Cerebellar cortex (tissue), 1 donor: ENCODE measurements at places on chromosomes 7 and 10.

DNA sequence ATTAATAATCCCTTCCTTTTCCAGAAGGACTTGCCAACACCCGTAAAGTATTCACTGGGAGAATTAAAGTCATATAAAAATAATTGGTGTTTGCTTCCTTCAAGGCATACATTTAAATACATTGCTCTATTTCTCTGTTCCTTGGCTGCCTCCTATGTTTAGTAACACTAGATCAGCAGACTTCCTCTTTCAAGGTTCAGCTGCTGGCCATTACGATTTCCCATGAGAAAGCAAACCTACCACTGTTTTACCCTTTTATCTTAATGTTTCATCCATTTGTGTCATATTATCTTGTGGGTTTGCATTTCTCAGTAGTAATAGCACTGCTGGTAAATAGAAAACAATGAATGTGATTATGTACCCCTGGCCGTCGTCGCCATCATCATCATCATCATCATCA is 313.8 kb upstream of the BMPER start:
- no peak for DNase-seq

GRCh38 chr10:130029209-130029608 is 65.1 kb upstream of the EBF3 start:
- no peak for DNase-seq

GRCh38 chr10:35545878-35546590 is 59.1 kb upstream of the GJD4 start:
- DNase-seq, result no peak

- no peak for DNase-seq
These were observed 8.2 kb upstream of the NRG3 start for GRCh38 chr10:81866753-81867152.

- DNase-seq, result no peak
These were observed 178.6 kb downstream of the EMX2 start for GRCh38 chr10:117720931-117721835.

GRCh38 chr7:44673771-44674170 is 67.3 kb downstream of the OGDH start:
- no peak for DNase-seq

DNA sequence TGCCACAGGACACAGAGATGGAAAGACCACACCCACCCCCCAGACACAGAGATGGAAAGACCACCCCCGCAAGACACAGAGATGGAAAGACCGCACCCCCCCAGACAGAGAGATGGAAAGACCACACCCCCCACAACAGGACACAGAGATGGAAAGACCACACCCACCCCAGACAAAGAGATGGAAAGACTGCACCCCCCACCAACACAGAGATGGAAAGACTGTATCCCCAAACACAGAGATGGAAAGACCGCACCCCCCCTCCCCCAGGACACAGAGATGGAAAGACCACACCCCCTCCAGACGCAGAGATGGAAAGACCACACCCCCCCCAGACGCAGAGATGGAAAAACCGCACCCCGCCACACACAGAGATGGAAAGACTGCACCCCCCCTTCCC is 8.0 kb downstream of the ZNF511 start:
- DNase-seq, result no peak

DNA sequence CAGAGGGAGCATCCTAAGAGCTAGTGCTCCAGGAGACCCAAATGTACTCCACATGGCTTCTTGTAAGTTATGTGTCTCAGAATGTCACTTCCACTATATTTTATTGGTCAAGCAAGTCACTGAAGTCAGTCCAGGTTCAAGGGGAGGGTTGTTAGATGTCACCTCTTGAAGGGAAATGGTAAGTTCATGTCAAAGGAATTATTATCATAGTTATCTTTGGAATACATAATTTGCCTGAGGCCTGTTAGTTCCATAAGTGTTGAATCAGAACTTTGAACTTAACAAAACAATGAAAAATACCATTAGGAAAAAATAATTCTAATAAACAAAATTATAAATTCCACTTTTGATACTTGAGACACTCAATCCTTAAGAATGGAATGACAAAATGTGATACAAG is 30.6 kb downstream of the STAM start:
- no peak for DNase-seq

DNA sequence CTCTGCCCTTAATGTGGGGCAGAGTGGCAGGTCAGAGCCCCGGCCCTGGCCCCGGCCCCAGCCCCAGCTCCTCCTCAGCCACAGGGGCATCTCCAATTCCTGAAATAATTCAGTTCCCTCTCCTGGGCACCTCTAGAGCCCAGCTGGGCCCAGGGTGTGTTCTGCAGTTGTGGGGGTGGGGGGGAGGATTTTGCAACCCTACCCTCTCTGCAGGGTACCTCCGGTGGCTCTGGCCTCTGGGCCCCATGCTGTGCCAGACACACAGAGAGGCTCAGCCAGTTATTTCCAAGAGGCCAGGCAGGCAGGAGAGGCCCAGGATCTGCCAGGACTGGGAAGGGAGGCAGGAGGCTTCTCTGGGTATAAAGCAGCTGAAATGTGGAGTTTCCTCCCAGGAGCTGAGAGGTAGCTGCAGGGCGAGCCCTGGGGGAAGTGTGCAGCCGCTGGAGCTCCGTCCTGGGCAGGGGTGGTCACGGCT is 47.9 kb downstream of the PWWP2B start:
- no peak for DNase-seq

DNA sequence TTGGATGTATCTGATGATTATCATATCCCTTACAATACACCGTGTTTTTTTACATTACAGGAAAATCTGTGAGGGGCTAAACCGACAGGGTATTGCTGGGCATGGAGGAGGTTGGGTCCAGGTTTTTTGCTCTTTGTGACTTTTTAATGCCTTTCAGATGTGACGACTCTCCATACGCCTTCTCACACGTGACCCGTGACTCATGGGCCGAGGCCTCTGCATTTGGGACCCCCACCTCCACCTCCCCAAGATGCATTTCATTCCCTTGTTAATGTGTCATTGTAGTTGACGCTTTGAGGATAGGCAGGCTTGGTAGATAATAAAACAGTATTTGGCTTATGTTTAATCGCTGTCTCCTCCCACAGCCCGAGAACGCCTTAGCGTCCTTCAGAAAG is 95.3 kb downstream of the CUX1 start:
- DNase-seq, result no peak

DNA sequence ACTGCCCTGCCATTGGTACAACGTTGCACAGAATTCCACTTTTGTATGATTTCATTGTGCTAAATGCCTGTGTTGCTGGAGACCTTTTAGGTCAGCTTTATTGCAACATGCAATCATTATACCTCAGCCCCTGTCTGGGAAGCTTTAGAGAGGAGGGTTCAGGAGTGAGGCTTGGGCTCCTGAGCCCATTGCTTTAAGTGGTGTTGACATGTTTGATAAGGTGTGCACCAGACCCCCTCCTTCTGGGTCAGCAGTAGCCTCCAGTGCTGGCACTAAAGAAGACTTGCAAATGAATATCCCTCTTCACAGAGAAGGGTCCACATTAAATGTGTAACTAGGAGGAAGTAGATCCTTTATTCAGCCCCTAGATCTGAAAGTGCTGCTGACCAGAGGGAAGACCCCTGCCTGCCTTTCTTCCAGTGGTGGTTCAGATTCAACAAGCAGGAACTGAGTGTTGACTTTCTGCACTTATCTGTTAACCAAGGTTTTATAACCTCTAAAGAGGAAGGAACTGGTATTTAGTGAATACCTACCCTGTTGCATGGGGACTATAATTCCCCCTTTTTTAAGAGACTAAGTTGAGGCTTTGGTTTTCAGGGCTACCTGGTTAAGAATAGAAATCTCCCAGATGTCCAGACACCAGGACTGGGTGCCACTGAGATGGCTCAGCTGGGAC is 369.4 kb upstream of the IGFBP3 start:
- no peak for DNase-seq

- DNase-seq, result no peak
These were observed 114.8 kb upstream of the ADO start for GRCh38 chr10:62689712-62690111.

DNA sequence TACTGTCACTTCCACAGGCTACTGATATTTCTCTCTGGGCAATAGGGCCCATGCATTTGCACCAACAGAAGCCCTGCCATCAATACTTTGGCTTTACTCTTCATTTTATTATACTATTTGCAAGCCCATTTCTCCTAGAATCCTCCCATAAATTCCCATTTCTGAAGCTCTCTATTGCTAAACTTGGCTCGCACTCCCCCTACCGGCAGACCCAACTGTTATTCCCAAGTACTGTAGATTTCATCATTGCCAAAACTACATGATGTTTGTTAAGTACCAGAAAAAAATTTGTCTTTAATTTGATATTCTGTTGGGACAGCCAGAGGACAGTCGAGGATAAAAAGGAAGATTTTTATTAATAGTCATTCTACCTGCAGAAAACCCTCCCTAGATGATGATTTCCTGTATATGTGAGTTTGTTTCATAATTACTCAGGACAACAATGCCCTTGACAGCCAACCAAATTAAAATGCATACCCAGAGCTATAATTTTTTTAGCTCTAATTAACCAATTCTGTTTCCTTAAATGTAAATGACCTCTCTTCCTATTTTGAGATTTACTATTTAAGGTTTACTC is 298.6 kb downstream of the REEP3 start:
- peak; percentile 58 for DNase-seq

DNA sequence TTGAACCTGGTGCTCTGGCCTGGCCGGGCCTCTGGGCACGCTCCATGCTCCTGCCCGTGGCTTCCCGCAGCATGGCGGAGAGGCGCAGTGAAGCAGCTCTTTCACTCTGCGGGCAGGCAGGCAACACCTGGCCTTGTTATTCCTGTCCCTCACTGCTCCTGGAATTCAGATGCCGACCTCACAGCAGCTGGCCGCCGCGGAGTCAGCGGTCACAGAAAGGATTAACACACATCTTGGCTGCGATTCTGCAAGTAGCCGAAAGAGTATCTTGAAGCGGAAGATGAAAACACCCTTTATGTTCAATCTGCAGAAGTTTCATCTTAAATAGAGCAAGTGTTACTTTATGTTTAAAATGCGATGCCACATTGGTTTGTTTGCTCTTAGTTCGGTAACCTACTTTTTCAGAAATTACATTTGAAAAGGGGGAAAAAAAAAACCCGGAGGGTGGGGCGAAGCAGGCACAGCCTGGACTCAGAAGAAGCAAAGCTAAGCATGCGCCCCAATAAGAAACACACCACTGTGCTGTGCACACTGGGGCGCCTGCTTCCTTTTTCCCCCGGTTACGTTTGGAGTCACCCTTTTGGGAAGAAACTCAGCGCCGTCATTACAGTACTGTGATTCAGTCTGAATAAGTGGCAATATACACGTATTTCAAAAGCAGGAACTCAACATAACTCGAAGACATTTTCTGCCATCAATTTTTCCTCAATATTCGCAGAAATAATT is 42.3 kb downstream of the BRI3 start:
- DNase-seq, result no peak

DNA sequence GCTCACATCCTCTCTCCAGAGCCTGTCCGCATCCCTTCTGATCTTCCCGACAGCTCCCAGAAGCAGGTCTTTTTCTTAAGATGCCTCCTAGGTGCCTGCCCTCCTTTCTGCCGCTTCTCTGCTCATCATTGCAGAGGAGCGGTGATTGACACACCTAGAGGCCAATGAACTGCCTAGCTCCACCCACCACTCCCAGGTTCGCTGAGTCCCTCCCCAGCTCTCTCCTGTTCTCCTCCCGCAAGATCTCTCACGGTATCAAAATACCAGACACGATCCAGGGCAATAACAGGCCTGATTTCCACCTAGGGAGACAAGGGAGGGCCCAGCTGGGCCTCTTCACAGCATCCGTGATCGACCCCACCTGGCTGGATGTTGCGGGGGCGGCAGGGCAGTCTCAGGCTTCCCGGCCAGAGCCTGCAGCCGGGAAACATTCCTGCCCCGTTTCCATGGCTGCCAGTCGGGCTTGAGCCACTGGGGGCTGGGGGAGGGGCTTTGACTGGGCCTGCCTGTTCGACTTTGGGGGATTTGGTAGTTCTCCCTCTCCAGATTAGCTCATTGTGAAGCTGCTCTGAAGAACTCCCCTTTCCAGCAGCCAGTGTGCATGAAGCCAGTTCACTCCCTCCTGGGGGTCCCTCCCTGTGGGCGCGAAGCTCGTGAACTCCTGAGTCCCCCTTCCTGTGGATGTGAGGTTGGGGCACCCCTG is 373.5 kb downstream of the RPS24 start:
- peak; percentile 99 for DNase-seq

DNA sequence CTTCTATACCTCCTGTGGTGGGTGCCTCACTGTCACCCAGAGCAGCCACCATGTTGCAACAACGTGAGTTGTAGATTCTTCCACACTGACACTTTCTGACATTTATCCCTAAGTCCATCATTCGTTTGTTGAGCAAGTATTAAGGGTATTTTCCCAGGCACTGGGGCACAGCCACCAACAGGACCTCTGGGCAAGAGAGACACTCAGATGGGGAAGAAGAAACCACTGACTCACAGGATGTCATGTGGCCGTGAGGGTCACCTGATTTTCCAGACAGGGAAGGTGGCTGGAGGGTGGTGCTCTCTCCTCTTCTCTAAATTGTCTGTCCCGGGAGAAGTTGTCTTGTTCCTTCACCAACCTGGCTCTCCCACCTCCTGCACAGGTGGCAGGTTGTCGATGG is 51.7 kb upstream of the PPIF start:
- no peak for DNase-seq

- DNase-seq, result no peak
These were observed 15.4 kb downstream of the WDFY4 start for GRCh38 chr10:48700071-48700470.

DNA sequence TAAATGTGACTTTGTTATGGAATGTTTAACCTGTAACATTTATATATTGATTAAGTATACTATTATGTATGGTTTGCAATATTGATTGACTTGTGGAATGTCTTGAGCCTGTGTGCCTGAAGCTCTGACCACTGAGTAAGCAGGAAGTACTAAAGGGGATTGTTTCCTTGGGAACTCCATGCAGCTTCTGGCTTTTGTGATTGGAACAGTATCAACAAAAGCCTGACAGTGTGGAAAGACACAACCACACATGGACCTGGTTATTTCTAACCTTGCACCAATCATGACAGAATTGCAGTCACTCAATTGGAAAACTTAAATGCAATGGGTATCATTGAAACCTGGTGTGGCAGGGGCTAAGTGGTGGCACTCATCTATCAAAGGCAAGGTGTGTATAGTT is 45.5 kb upstream of the PIK3CG start:
- no peak for DNase-seq

GRCh38 chr10:125030567-125031197 is 88.8 kb downstream of the ZRANB1 start:
- no peak for DNase-seq

DNA sequence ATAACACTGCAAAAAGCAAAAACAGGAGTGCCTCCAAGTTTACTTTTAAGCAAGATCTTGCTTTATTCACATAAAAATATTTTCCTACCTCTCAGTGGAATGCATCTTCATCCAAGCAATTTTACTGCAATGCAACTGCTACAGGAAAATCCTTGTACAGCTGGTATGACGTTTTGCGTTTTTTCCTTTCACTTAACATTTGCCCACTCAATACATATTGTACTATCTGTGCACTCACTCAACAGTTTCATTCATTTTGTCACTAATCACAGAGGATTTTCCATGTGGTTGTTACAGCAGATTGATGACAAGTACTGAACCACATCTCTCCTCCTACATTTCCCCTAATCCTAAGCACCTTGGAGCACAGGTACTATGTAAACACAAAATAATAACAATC is 222.0 kb upstream of the IMMP2L start:
- no peak for DNase-seq

- DNase-seq, result no peak
These were observed 101.4 kb upstream of the ZNF32 start for GRCh38 chr10:43749940-43750552.
